Brain pericyte (primary cell): ENCODE measurements at places on chromosomes 4 and X.

DNA sequence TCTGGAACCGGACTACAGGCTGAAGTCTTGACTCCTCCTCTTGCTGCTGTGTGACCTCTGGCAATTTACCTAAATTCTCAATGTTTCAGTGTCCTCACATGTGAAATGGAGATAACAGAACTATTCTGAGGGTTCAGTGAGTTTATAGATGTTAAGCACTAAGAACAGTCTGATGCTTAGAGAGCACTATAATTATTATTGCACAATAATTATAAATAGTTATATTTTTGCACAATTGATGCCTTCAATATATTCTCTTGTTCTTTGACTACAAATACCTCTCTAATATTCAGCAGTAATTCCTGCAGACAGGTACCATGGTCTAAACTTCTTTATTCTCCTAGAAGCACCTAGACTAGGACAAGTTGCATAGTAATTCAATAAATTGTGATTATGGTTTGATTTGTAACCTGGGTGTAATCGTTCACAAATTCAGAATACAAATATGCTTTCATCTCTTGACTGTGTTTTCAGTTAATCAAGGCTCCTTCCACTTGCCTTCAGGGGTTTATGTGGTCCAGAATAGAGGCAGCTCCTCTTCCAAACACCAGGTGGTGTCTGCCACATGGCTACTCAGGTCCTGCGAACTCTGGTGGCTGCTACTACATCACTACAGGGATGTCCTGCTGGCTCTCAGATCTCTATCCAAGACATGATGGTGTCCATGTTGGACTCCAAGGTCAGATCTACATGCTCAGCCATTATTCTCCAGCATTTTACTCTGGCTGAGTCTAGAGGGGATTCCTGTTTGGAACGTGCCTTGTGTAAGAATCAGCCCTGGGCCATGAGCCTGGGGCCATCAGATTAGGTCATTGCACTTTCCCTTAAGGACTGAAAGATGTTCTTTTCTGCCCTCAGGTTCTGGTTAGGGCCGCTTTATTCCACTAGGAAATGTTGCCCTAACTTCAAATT, 103.4 kb downstream of the QRFPR start:
- no peak for DNase-seq

DNA sequence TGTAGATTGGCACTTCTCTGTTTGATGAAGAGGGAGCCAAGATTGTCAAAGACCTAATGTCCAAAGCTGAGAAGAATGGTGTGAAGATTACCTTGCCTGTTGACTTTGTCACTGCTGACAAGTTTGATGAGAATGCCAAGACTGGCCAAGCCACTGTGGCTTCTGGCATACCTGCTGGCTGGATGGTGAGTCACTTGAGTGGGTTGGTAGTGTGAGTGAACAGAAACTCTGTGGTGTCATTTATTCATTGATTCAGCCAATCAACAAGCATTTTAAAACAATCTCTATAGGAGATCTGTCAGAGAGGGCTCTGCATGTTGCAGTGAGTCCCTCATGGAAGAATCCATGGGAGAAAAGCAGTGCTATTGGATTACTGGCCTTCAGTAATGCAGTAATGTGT, 16.3 kb downstream of the TAF9B start:
- no peak for DNase-seq

DNA sequence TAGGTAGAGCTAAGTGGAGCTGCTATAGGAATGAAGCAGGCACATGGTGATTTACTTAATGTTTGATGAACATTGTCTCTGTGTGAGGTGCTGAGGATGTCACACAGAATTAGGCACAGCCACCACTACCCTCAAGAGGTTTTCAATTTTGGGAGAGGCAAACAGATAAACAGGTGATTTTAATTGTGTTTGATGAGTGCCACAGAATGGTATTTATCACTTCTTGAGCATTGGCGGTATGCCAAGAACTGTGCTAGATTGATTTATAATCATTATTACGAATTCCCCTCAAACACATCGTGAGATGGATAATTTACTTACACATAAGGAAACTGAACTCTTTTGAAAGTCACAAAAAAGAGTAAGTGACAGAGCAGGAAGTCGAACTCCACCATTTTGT, 74.8 kb downstream of the FREM3 start:
- DNase-seq = no peak

DNA sequence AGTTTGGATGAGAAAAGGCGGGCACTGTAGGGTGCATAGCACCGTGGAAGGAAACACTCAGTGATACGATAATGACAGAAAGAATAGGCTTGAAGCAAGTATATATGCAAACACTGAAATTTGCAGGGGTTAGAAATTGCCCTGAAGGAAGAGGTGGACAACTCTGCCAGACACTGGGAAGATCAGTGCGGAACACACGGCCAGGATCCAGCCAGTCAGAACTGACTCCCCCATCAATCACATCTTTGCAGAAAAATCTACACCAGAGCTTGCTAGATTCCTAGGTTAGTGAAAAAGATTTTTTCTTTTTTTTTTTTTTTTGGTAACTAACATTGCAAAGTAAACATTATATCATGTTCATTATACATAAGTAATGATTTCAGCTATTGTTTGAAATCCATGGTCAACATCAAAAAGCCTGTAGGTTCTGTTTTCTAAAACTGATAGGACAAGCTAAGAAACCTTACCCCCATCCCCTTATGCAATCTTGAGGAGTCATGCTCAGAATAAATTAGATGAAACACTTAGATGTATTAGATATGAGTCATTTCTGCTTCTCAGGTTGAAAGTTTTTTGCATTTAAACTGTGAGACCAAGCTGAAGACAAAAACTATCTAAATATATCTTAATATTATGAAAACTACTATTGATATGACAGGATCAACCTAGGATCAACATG, 38.9 kb downstream of the TRIML1 start:
- no peak for DNase-seq

DNA sequence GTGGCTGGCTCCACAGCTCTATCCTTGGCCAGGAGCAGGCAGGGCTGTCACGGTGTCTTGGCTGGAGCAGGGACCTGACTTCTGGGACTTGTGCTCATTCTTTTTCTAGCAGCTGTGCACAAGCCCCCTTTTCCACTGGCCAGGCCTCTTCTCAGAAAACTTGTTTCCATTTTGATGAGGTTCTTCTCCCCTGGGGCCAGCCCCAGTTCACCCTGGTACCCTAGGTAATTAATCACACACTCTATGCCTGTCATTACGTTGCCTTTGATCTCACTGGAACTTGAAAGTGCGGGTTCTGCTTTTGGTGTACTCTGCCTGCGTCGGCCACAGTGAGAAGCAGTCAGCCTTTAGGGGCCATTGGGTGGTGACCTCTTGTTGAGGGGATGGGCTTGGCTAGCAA, 26.6 kb downstream of the DRD5 start:
- DNase-seq = no peak

DNA sequence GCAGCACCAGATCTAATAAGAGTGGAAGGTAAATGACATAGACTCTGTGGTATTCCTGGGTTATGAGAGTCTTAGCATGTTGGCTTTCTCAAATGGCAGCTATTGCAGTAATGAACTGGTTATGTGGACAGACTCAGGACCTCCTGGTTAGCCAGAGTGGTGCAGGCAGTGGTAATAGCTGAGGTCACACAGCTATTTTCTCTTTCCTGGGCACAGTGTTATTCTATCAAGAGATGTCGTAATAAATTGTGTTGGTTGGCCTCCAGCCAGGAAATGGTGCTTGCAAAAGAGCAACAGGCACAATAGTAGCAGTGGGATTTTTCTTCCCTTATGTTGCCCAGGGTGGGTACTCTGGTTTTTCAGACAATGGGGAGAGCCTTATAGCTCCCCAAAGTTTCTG, 279.2 kb upstream of the FGF16 start:
- peak; percentile 33 for DNase-seq

GRCh38 chr4:174860588-174860987, 31.5 kb upstream of the GLRA3 start:
- DNase-seq = no peak

DNA sequence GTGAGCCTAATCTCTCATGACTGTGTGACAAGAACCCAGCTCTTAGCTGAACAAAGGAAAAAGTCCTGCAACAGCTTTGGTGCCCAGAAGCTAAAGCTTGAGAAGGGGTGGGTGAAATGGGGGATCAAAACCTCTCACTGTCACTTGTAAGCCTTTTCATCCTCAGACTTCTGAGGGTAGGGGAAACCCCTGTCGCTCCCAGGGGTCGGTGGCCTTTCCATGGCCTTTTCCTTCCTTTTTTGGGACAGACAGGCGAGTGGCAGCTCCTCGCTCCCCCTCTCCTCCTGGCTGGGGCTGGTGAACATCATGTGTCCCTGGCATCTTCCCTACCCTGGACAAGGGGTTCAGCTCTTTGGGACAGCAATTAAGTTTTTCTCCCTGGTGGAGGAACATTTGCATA, 78.2 kb downstream of the FAM47A start:
- DNase-seq = no peak

GRCh38 chr4:183738081-183738673, 79.1 kb downstream of the TRAPPC11 start:
- no peak for DNase-seq

DNA sequence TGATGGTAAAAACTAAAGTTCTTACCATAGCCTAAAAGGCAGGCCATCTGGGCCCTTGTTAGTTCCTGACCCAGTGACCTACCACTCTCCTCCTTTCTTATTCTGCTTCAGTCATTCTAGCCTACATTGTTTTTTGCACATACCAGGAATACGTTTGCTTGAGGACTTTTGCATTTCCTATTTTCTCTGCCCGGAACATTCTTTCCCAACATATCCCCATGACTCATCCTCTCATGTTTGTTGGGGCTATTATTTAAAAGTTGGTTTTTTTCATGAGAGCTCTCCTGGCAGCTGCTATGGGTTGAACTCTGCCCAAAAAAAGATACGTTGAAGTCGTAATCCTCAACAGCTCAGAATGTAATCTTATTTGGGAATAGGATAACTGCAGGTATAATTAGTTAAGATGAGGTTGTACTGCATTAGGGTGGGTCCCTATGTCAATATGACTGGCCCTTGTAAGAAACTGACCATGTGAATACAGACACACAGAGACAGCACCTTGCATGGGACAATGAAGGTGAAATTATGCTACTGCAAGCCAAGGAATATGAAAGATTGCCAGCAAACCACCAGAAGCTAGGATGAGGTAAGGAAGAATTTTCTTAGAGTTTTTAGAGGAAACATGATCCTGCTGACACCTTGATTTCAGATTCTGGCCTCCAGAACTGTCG, 138.3 kb upstream of the PDHA2 start:
- DNase-seq = no peak

- no peak for DNase-seq
Measured at GRCh38 chrX:48794911-48795515, 6.9 kb upstream of the HDAC6 start.

DNA sequence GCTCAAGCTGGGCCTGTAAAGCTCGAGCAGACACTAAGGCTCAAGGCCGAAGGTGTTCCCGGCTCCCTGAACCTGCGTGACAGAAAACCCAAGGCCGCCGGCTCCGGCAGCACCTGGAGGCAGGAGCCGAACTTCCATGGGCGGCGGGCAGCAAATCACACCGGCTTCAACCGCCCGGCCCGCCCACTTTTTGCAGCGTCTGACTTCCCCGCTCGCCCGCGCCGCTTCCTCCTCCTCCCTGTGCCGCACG, 940 bp upstream of the NSD2 start:
- no peak for DNase-seq

DNA sequence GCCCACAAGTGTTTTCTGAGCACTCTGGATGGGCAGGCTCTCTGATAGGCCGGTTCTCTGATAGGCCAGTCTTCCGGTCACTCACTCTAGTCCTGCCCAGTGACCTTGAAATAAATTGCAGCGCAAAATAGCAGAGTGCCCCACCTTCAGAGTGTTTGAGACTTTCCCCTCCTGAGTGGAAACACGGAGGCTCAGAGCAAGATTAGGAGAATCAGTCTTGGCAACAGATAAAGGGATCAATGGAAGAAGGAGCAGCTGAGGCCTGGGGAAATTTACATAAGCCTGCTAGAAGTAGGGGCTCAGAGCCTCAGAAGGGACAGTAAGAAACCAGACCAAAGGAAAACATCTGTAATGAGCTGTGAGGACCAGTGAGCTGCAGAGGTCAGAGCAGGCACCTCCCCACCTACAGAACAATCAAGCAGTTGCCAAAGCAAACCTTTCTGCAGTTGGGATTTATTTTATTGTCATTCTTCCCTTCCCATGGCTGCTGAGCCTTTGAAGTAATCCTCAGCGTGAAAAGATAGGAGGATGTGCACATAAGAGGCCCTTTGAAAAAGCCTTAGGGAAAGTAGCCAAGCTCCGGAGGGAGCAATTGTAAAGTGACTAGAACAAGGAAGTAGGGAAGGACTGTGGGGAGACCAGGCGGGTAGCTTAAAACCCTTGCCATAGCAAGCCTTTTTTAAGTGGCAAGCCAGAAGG, 89.1 kb upstream of the TSPAN5 start:
- peak; percentile 58 for DNase-seq

- DNase-seq = no peak
Measured at GRCh38 chr4:155878611-155879010, 12.5 kb upstream of the ASIC5 start.

DNA sequence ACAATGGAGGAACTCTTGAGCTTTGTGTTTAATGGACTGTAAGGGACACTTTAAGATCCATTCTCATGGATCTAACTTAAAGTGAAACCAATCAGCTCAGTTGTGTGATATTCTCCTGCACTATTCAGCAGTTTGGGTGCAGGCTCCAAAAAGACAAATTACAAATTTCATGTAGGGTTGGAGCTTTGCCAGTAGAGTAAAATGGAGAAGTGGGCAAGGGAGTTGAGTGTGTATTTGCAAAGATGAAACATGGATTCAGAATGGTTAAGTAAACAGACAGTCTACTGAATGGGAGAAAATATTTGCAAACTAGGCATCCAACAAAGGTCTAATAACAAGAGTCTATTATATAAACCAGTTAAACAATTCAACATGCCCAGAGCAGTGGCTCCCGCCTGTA, 21.2 kb upstream of the MID2 start:
- DNase-seq = no peak

GRCh38 chr4:10239982-10240654, 123.5 kb upstream of the WDR1 start:
- no peak for DNase-seq

- no peak for DNase-seq
Measured at GRCh38 chr4:143287572-143287923, 49.1 kb upstream of the GAB1 start.

DNA sequence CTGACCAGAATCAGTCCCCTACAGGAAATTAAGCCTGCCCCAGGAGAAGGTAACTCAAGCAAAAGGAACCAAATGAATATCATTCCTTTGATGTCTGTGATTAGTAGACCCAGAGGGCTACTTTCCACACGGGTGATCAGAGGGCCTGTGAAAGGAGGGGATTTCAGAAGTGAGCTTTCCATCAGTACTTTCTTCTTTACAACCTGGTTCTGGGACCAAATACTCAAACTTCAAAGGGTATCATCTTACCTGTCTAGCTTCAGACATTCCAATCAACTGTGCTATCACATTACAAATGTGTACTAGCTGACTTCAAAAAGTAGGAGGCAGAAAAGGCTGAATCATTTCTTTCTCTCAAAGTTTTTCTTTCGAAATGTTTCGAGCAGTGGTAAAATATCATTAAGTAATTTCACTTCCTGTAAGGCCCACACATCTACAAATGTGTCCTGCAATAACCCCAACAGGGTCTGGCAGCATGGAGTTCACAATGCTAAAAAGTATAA, 23.9 kb downstream of the ACSL4 start:
- no peak for DNase-seq
